T-helper 17 cell (primary cell): ENCODE measurements at places on chromosomes 16 and 17.
A peak's percentile ranks its signal among the peaks of the same experiment; 100 is the strongest.

GRCh38 chr16:61879-62281, 8.3 kb downstream of the SNRNP25 start:
- DNase-seq, result no peak

DNA sequence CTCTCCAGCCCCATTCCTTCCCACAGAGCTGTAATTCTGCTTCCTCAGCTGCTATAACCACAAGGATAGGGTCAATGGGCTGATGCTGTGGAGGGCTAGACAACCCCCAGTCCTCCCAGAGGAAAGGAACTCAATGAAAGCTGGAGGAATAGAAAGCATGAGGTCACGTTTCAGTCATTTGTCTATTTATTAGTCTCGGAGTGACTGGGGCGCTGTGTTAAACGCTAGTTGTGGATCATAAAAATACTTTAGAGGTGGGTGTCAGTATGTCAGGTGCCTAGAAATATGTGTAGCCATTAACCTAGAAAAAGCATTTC, 787 bp upstream of the CCL3L1 start:
- no peak for DNase-seq

- DNase-seq, result no peak
Observed at GRCh38 chr16:74083541-74083940, 213.1 kb upstream of the PSMD7 start.

DNA sequence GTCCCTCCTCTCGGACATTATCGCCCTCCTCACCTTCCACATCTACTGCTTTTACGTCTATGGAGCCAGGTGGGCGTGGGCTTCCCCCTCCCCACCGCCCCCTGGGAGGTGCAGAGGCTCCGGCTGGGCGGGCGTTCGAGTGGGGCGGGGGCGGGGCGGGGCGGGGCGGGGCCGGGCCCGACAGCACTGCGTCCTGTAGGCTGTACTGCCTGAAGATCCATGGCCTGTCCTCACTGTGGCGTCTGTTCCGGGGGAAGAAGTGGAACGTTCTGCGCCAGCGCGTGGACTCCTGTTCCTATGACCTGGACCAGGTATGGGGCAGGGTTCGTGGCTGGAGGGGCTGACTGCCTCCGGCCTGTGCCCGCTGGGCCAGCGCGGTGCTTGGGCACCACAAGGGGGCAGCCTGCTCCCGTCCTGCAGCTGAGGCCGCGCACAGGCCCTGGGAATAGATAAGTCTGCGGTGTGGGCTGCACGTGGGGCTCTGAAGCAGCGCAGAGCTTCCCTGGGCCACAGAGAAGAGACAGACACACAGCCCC, 9.2 kb downstream of the PIGQ start:
- peak; percentile 57 for DNase-seq

DNA sequence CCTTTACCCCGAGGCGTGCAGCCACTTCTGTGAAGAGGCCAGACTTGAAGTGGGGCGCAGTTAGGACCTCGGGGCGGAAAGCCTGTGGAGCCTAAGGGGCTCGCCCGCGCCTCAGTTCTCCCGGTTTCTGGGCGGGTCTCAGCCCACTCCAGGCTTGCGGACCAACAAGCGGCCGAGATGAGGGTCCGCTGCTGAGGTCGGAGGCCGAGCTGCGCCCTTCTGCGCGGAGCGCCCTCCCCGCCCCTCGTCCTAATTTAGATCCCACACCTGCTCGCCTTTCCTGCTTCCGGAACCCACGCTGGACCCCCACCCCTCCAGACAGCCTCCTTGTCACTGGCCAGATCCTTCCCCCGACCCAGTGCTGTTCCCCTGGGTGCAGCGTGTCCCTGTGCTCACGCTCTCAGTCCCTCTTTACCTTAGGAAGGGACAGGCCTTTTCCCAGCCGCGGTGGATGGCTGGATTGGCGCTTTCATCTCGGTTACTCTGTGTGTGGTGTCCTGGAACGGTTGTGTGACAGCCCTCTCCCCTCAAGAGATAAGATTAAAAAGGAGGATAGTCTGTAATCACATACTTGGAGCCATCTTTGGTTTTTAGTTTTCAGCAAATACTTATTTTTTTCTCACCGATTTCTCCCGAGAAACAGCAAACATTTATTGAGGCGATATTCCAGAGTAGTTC, 933 bp upstream of the ATXN7L3 start:
- DNase-seq, result no peak

DNA sequence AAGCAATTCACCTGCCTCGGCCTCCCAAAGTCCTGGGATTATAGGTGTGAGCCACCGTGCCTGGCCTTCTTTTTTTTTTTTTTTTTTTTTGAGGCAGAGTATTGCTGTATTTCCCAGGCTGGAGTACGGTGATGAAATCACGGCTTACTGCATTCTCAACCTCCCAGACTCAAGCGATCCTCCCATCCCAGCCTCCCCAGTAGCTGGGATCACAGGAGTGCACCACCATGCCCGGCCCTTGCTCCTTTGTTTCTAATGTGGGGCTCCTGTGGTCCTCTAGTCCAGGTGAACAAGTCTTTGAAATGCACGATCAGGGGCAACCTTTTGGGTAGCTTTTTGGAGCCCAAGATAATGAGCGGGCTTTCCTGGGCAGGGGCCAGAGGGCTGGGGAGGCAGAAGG, 23.2 kb downstream of the CMIP start:
- DNase-seq, result no peak

DNA sequence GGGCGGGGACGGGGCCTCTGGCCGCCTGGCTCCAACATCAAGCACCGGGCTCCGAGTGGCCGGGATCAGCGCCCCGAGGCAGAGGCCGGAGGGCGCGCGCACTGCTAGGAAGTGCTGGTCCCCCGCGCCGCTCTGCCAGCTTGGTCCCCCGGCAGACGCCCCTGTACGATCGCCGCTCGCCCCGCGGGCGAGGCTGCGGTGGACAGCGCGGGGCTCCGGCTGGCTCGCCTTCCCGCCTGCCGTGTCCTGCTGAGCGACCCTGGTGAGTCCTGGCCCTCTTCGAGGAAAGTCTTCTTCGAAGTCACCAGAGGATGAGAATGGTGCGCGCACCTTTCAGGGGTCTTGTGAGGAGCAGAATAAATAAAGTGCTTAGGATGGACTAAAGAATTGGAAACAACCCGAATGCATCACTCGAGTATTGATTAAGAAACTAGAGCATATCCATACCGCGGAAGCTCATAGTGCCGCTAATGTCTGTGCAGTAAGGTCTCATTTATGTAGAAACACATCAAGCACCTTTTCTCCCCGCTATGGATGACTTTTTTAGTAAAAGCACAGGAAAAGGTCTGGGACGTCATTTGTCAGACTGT, 392 bp downstream of the ZNF213 start:
- no peak for DNase-seq

DNA sequence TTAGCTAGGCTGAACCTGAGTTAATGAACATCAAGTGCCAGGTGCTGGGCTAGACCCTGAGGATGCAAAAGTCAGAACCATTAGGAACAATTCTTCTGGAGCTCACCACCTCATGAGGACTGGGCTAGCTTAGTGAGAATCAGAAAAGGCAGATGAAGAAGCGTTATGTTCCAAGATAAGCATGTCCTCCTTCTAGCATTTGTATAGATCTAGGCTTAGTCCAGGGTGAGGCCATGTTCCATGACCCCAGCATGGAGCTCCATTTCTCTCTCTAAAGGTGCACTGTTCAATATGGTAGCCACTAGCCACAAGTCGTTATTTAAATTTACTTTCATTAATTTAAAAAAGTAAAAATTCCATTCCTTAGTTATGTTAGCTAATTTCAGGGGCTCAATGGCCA, 365.3 kb upstream of the CCL2 start:
- no peak for DNase-seq
